Islet precursor cell (in vitro differentiated cells): ENCODE measurements at places on chromosomes 7 and 10.

- peak; percentile 84 for DNase-seq
These were observed 21.8 kb upstream of the MYL7 start for GRCh38 chr7:44162785-44163395.

- DNase-seq = no peak
These were observed 44.2 kb upstream of the FHIP2A start for GRCh38 chr10:114777415-114777814.

DNA sequence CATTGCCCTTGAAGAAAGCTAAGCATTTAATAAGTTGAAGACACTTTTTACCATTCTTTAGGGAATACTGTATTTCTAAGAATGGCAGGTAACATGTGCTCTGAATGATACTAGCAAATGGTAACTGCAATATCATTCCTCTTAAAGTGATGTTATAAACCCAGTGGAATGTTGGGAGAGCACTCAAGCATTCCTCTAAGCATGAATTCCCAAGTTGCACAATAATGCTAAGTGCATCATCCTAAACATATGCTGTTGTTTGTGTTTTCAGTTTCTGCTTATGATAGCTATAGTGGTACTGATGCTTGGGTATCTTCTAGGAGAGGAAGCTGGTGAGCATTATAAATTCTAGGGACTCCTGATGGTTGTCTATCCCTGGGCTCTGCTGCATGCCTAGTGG lies 673.9 kb downstream of the PHTF2 start:
- DNase-seq = no peak

DNA sequence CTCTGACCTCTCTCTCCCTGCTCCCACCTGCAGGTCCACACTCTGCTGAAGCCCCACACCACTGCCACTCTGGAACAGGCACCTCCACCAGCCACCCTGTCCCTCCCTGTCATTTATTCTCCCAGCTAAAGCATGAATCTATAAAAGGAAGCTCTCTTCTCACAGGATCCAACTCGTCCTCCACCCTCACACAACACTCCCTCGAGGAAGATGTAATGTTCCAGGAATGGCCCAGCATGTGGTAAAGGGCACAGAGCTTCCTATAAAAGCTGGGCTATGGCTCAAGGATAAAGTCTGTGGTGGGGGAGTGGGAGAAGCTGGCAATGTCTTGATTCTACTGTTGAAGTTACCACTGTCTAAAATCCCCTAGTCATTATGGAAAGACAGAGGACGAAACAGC lies 67.4 kb downstream of the ERCC6 start:
- no peak for DNase-seq

DNA sequence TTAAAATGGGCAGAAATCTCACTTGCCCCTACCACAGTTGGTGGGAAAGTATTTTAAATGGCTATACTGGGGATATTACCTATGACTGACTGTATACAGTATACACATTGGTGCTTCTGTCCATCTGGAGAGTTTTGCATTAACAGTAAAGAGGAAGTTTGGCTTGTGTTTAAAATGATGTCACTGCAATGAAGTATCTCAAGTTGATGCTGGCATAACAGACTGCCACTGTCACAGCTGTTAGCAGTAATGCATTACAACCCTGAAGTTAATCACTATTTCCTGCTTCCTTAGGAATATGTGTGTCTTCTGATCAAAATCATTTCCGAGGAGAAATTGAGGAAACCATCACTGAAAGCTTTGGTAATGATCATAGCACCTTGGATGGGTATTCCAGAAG lies 1.9 kb downstream of the DKK1 start:
- no peak for DNase-seq

- peak; percentile 82 for DNase-seq
These were observed 637 bp downstream of the HSPA14 start for GRCh38 chr10:14838582-14839304.

DNA sequence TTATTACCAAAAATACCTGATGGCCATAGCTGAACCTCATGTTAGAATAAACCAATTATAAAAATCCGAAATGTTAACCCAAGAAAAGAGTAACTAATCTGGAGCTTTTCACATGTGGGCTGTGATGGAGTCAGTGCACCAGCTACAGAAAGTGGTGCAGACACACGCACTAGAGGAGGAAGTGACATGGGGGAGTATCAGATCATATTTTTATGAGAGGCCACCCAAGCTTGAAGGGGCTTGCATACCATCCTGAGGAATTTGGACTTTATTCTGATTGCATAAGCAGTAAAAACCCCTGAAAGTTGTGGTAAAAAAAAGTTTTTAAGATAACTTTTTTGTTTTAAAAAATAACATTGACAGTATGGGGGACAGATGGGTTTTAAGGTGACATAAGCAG lies 1148.5 kb upstream of the CELF2 start:
- no peak for DNase-seq

- DNase-seq = peak; percentile 65
These were observed 50.6 kb upstream of the ITGB1 start for GRCh38 chr10:33008499-33009243.

GRCh38 chr7:56079450-56080185 lies 13.1 kb downstream of the PHKG1 start:
- no peak for DNase-seq

- DNase-seq = no peak
These were observed 15.5 kb downstream of the MAPK8 start for GRCh38 chr10:48322017-48322416.

DNA sequence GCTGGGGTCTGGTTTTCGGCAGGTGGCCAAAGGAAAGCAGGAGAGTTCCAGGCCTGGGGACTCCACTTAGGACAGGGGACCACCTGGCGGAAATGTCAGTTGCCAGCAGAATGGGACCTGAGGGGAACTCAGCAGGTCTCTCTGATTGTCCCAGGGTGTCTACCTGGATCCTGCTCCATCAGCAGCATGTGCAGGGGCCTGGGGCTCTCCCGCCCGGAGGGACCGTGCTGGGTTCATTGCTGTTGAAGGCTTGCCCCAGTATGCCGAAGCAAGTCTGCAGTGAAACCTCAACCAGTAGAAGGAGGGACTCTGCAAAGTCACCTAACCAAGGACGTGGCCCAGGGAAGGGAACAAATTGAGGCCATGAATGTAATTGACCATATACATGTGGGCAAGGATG lies 506.5 kb upstream of the MKI67 start:
- DNase-seq = no peak

- DNase-seq = no peak
These were observed 26.6 kb upstream of the LIPN start for GRCh38 chr10:88733215-88733614.

DNA sequence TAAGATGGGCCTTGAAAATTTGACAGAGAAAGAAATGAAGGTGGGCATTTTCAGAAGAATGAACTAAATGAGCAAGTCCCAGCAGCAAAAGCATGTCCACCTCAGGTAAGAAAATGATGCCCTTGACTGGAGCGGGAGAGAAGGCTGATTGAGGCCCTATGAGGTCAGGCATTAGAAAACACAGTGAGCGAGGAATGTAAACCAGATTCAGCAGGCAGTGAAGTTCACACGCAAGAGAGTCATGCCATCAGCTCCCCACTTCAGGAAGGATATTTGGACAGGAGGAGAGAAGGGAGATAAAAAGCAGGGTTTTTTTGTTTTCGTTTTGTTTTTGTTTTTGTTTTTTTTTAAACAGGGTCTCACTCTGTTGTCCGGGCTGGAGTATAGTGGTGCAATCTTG lies 166.4 kb downstream of the PPP1R17 start:
- no peak for DNase-seq

GRCh38 chr7:67760971-67761370 lies 764.3 kb downstream of the TYW1 start:
- DNase-seq = no peak

DNA sequence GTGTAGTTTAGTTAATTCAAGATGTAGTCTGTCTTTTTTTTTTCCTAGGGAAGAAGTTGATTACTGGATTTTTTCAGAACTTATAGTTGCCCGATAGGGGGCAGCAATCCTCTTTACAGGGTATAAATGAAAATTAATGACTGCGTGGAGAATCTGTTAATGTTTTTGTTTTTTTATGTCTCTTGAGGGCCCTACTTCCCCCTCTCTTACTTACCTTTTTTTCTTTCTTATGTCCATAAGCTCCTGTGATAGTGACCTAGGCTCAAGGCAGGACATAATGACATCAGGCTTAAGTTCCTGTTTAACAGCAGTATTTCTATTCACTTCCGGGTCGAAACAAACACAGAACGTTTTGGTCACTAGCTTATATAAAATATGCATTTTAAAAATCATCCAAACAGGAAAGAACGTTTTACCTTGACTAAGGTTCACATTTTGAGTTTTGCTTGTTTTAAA lies 18.8 kb downstream of the CDC123 start:
- no peak for DNase-seq

- DNase-seq = peak; percentile 98
These were observed 133.7 kb upstream of the SH2B2 start for GRCh38 chr7:102152672-102153598.

DNA sequence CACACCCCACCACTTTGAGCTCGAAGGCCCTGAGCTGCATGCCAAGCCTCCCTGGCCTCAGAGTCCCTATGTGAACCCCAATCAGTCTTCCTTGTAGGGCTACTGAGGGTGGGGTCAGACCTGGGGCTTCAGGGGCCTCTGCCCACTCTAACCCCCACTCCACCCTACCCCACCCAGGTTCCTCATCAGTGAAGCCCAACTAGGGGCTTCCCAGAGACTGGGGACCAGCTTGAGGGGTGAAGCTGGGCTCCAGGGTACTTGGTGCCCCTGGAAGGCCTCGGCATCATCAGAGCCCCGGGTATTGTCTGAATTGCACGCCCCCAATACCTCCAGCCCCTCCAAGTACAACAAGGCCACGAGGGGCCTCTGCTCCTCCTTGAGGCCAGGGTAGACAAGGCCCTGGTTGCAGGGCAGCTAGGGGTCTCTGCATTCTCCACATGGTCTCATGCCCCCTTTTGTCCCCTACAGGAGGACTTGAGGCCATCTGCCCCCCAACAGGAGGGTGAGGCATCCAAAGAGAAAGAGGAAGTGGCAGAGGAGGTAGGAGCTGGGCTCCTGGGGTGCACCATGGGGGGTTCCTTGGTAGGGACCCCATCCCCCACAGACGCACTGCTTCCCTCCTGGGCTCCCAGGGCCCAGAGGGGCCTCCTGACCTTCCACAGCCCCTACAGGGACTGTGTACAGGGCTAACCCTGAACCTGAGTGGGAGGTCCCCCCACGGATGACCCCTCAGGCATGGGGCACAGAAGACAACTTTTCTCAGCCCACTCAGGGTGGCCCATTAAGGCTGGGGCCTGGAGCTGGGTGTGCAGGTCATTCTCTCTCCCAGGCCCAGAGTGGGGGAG lies 4.0 kb downstream of the SNCG start:
- DNase-seq = no peak

- no peak for DNase-seq
These were observed 56.5 kb downstream of the RNLS start for GRCh38 chr10:88526501-88527105.

GRCh38 chr10:22379059-22379458 lies 33.8 kb downstream of the SPAG6 start:
- DNase-seq = no peak

- no peak for DNase-seq
These were observed 34.5 kb upstream of the TAC1 start for GRCh38 chr7:97697396-97697795.

DNA sequence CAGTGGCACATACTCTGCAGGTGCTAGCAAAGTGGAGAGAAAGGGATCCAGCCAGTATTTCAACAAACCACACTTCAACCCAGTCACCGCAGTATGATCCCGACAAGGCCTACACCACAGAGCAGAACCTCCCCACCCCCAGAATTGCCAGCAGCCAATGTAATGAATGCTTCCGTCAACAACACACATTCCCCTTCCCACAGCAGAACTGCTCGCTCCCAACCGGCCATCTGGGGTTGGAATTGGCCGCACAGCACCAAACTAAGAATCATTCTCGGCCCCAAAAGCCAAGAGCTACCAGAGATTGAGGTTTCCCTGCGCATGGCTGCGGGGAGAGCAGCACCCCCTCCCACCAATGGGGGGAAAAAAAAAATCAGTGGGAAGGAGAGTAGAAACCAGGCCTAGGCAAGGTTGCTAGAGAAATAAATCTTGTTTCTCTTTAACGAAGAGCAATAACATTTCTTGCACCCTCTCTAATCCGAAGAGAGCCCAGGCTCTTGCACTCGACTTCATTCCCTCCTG lies 1.1 kb downstream of the WASL start:
- peak; percentile 95 for DNase-seq
